Left lung (tissue), 14 donors: ENCODE measurements at places on chromosomes 2 and 18. TPM values are rescaled to one million over a fixed set of nuclear protein-coding genes. Genes with fewer than 3 reads are reported as not detected.

DNA sequence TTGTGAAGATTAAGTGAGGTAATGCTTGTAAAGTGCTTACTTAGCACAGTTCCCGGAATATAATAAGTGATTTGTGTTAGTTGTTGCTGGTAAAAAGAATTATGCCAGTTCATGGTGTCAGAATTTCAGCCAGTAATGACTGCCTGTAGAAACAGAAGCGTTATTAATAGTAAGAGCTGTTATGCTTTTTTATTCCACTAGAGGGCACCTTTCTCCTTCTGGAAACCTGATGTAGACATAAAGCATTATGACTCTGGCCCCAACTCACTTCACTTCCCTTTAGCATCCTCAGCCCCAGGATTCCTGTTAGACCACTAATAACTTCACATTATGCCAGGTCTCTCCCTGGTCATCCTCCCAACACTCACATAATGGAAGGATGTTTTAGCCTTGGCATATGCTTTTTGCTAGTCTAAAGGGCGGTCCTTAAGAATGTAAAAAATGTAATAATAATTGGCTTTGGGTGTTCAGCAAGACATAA is 34.9 kb downstream of the C18orf54 start:
- DNase-seq: peak; percentile 58

DNA sequence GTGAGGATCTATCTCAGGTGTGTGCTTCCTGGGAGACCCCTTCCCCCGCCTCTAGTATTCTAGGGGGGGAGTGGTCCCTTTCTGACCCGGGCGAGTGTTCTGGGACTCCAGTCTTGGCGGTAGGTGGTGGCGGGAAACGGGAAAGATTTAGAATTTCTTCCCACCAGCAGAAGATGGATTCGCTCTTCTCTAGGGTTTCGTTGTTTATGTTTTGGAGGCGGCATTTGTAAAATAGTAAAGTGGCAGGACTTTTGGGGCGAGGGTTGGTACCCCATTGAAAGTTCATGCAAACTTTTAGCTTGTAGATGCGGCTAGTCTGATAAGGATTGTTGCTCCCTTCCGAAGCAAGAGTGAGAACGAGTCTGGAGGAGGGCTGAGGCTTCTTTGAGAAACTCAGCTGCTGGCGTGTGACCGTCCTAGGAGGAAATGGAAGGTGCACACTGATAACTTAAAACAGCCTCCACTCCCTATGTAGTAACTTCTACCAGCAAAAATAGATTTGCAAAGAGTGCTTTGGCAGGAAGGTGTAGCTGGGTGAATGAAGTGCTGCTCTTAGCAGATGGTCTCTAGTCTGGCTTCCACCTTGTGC is 412 bp downstream of the GPD2 start:
- DNase-seq: peak; percentile 24

DNA sequence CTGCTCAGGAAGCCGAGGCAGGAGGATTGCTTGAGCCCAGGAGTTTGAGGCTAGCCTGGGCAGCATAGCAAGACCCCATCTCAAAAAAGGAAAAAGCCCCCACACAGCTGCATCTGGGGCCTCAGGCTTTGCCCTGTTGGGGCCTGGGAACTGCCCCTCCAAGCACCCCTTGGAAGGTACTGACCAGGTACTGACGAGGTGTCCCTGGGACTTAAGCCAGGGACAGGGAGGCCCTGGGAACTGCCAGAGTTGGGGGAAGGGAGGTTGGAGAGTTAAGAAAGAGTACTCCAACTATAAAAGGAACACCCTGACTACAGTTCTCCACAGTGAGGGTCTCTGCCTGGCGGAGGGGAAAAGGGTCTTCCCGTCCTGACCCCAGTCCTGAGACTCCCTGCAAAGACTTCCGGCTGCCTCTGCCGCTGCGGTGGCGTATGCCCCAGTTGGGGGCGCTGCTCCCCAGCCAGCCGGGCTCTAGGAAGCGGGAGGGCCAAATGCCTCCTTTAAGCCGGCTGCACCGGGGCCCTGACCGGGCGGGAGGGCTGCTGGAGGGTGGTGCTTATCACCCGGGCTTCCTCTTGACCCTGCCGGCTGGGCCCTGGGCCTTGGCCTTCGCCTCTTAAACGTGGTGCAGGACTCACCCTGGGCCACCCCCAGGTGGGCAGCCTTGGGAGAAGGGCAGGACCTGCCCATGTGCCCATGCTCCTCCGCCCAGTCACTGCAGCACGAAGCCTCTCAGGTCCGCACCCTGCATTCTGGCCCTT is 12.8 kb downstream of the SLC30A3 start:
- DNase-seq: peak; percentile 86

DNA sequence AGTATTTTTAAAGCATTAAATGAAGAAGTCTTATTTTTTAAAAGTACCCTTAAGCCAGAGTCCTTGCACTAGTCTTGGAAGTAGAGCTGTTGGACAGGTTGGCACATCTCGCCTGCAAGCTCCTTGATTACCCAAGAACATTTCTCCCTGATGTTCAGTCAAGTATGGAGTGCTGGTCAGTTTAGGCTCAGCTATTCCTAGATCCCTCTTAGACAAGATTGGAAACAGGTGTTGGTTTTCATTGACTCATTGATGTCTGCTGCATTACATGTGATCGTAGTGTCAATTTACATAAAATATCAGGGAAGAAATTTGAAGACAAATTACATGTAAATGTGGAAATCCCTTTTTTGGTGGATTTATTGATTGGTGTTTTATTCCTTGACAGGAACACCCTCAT is 170.4 kb downstream of the ZNF407 start:
- DNase-seq: no peak

DNA sequence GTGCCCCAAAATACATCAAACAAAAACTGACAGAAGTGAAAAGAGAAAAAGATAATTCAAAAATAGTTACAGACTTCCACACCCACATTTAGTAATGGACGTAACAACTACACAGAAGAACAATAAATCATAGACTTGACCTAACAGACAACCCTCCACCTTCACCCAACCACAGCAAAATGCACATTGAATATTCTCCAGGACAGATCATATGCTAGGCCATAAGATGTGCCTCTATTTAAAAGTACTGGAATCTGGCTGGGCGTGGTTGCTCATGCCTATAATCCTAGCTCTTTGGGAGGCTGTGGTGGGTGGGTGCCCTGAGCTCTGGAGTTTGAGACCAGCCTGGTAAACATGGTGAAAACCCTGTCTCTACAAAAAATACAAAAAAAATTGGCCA is 20.0 kb downstream of the SLC66A2 start:
- no peak for DNase-seq

- no peak for DNase-seq
Observed at GRCh38 chr2:1662606-1663180, 81.6 kb downstream of the PXDN start.

GRCh38 chr2:27959496-27959895 is 69.0 kb downstream of the BABAM2 start:
- DNase-seq: no peak

DNA sequence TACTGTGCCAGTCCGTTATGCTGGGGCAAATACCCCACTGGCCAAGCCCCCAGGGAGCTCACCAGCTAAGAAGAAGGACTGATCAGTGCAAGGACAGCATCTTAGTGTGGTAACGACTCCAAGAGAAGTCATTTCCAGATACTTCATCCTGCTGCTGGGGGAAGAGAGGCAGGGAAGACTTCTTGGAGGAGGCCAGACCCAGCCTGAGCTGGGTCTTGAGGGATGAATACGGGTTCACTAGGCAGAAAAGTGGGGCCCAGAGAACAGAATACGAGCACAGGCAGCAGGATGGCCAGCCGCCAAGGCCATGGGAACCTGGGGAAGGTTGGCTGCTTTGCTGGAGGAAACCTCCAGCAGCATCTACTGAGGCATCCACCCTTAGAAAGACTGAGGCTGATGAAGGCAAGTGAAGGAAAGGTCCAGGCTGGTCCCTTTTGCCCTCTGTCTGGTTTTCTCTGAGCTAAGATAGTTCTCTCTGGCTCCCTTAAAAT is 84.1 kb downstream of the GLI2 start:
- no peak for DNase-seq

- DNase-seq: no peak
Observed at GRCh38 chr18:29693334-29693733, 1349.2 kb downstream of the DSC3 start.

DNA sequence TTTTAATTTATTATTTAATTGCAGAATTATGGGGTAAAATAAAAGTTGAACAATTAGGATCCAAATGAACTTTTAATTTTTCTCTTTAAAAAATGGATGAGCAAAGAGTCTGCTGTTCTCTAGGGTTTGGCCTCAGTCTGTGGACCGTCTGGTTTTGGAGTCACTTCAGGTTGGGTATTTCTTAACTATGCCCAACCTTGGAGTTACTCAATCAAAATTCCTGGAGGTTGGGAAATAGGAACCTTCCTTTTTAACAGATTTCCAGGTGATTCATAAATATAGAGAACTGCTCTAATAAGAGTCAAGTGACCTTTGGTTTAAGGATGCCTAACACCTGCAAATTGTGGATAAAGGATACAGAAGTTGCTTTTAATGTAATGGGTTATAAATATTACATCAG is 241.5 kb upstream of the GCFC2 start:
- no peak for DNase-seq

GRCh38 chr2:165746501-165746900 is 47.5 kb downstream of the GALNT3 start:
- no peak for DNase-seq

GRCh38 chr2:236858661-236859060 is 227.0 kb upstream of the COPS8 start:
- DNase-seq: no peak

- peak; percentile 37 for DNase-seq
Observed at GRCh38 chr2:16281451-16282335, 341.3 kb downstream of the MYCN start.

DNA sequence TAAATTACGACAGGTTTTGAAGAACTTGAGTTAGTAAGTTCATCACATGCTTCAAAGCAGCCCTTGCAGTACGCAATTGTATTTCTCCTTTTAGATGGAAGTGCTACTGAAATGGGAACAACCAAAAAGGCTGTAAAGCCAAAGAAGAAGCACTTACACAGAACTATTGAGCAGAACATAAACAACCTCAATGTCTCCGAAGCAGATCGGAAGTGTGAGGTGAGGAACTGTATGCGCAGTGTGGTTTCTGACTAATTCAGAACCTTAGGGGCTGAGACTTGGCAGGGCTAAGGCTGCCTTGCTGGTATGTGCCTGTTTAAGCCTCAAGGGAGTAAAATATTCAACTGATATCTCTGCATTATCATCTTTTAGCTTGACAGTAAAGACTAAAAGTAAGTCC is 8.4 kb downstream of the NCAPH start:
- no peak for DNase-seq

DNA sequence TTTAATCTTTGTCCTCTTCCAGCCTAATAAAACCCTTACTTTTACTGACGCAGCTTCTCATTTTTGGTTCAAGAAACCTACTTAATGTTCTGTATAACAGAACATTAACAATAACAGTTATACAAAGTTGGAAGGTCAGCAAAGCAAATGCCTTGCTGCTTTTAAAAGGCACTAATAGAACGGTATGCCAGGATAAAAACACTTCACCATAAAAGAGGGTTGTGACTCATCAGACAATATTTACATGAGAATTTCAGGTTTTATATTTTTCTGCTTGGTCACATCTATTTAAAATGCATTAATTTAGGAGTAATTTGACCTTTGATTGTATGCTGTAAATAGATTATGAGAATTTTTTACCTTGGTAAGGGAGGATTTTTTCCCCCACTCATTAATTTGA is 3.0 kb downstream of the KLHL41 start:
- no peak for DNase-seq

- no peak for DNase-seq
Observed at GRCh38 chr2:230924470-230925341, at the start of gene GPR55. GPR55 (minus strand) TSS chr2:230925242; CDS start chr2:230910962, 14,280 bp downstream.

GRCh38 chr2:113768770-113769169 is 12.3 kb upstream of the SLC35F5 start:
- DNase-seq: no peak

DNA sequence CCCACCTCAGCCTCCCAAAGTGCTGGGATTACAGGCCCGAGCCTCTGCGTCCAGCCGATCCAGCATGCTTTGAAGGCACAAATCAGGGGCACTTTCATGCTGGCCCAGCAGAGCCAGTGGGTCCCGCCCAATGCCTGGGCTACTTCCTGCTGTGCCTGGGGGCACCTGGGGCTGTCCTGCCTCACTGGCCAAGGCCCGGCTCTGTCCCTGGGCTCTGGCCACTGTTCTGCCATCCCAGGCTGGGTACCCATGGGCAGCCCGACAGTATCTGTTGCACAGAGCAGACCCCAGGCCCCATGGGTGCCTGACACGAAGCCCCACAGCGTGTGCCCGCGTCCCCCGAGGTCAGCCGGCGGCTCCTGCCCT is 6.8 kb upstream of the GAL3ST2 start:
- no peak for DNase-seq

DNA sequence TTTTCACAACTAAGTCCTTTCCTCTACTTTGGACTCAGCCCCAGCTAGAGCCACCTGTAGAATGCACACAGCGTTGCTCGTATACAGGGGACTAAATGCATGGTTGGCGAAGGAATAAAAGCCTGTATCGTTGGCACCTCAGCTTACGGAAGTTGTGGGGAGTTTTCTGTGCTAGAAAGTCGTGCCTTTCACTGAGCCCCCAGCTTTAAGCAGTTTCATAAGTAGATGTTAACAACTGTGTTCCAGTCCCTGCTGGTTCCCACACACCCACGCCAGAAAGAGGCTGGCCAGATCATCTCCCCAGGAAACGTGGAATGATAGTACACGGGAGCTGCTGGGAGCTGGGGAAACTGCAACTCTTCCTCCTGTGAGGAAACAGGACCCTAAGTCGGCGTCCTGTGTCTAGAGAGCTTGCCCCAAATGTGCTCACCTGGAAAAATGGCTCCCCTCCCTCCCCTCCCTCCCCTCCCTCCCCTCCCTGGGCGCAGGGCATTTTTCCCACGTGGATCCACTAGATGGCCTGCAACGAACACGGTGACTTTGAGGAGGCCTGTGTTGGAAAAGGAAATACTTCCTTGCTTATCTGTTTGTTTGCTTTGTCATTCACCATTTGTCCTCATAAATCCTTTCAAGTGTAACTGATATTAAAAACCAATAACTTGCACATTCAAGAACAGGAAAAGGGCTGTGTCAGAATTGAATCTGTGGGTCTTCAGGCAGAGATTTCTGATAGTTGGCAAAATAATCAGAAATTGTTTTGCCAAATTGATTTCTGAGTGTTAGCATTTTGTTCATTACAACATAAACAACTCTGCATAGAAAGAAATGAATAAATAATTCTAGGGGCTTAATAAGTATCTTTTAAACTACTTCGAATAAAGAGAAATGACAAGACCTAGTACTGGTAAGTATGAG is 43.9 kb upstream of the RFX8 start:
- peak; percentile 69 for DNase-seq

The REG1B gene
- not detected for polyA plus RNA-seq

The PLCL1 gene
- 11.8 TPM for polyA plus RNA-seq

The LGALSL gene
- 76.7 TPM for polyA plus RNA-seq

The TMEM169 gene
- polyA plus RNA-seq: 1.1 TPM

The SEMA4F gene
- 6.3 TPM for polyA plus RNA-seq

The PIEZO2 gene
- polyA plus RNA-seq: 270 TPM

The FBXO48 gene
- 2.6 TPM for polyA plus RNA-seq
